ENCODE measurements at places on chromosomes 7 and 10.

DNA sequence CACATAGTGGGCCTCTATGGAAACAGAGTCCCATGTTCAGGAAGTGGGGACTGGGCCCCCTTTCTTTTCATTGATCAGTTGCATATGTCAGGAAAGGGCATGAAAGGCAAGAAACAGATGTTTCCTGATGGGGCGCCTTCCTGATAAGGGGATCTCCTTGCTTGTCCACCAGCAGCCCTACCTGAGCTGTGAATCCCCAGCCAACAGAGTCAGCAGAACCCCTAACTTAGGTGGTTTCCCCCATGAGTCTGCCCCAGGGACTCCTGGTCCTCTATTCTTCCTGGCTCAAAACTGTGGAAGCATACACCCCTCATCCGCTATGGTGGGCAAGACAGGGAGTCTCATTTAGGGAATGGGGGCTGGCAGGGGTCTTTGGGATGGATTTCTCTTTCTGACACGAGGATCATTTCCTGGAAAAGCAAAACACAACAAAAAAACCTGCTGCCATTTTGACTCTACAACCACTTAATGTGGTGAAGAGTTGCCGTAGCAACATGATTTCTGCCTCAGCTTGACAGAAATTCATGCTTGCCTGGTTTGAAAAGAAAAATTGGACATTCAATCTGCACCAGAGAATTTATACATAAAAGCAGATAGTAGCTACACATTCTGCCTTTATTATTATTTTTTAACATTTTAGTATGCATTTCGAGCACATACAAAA lies 119.8 kb downstream of the SPAG6 start:
- no peak for DNase-seq

DNA sequence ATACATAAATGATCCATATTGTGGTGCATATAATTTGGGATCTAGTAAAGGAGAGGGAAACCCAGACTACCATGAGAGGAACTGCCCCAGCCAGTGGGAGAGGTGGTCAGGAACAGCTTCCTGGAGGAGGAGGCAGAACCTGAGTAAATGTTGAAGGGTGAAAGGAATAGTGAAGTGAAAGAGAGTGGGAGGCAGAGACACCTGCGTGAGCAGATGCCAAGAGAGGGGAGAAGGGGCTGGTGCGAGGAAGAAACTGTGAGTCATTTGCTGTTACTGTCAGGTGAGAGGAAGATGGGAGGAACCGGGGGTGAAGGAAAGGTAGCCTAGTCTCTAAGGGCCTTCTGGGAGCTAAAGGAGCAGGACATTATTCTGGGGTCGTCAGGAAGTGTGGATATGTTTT lies 294.8 kb downstream of the GRID1 start:
- DNase-seq = no peak

GRCh38 chr7:71543396-71543795 lies 411.5 kb downstream of the GALNT17 start:
- DNase-seq = no peak

GRCh38 chr10:127262606-127263005 lies 66.2 kb upstream of the INSYN2A start:
- no peak for DNase-seq

- DNase-seq = peak; percentile 74
Measured at GRCh38 chr10:72370201-72370722, 15.5 kb upstream of the DNAJB12 start.

GRCh38 chr10:71357792-71358265 lies 38.8 kb downstream of the SLC29A3 start:
- DNase-seq = no peak

GRCh38 chr10:16442914-16443313 lies 6.1 kb downstream of the PTER start:
- DNase-seq = no peak

GRCh38 chr10:37495415-37495814 lies 362.0 kb downstream of the ZNF248 start:
- DNase-seq = no peak

GRCh38 chr10:17134737-17135260 lies 5.2 kb upstream of the CUBN start:
- no peak for DNase-seq

GRCh38 chr10:80532571-80532970 lies 5.1 kb upstream of the SH2D4B start:
- no peak for DNase-seq

DNA sequence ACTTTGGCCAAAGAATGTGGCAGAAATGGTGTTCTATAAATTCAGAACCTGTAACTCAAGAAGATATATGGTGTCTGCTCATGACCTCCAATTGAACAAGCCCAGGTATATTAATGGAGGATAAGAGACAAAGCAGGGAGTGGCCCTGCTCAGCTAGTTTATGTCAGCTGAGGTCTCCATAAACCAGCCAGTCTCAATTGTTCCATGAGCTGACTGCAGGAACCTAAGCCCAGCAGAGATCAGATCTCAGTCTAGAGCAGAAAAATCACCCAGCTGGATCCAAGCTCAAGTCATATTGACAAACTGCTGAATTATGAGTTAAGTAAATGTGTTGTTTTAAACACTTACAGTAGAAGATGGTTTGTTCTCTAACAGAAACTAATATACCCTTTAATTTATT lies 105.5 kb upstream of the SGCE start:
- no peak for DNase-seq

DNA sequence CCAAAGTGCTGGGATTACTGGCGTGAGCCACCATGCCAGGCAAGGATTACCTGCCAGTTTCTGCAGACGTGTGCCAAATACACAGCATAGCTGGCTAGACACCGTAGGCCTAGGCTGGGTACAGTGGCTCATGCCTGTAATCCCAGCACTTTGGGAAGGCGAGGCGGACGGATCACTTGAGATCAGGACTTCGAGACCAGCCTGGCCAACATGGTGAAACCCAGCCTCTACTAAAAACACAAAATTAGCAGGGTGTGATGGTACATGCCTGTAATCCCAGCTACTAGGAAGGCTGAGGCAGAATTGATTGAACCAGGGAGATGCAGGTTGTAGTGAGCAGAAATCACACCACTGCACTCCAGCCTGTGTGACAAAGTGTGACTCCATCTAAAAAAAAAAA lies 868 bp downstream of the RFC2 start:
- no peak for DNase-seq

GRCh38 chr10:70302292-70302691 lies 18.5 kb upstream of the NPFFR1 start:
- no peak for DNase-seq

- no peak for DNase-seq
Measured at GRCh38 chr7:1254281-1255079, 21.8 kb downstream of the UNCX start.

DNA sequence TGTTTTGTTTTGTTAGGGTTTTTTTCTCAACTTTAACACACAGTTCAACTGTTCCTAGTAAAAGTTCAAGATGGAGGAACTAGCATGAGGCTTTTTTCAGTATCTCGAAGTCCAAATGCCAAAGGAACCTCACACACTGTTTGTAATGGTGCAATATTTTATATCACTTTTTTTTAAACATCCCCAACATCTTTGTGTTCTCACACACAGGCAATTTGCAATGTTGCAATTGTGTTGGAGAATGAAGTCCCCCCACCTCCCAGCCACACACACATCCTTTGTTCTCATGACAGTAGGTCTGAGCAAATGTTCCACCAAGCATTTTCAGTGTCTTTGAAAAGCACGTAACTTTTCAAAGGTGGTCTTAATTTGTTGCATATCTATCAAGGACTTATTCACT lies 120.9 kb downstream of the TWIST1 start:
- no peak for DNase-seq

GRCh38 chr10:9018195-9019173 lies 964.0 kb downstream of the GATA3 start:
- DNase-seq = peak; percentile 33

DNA sequence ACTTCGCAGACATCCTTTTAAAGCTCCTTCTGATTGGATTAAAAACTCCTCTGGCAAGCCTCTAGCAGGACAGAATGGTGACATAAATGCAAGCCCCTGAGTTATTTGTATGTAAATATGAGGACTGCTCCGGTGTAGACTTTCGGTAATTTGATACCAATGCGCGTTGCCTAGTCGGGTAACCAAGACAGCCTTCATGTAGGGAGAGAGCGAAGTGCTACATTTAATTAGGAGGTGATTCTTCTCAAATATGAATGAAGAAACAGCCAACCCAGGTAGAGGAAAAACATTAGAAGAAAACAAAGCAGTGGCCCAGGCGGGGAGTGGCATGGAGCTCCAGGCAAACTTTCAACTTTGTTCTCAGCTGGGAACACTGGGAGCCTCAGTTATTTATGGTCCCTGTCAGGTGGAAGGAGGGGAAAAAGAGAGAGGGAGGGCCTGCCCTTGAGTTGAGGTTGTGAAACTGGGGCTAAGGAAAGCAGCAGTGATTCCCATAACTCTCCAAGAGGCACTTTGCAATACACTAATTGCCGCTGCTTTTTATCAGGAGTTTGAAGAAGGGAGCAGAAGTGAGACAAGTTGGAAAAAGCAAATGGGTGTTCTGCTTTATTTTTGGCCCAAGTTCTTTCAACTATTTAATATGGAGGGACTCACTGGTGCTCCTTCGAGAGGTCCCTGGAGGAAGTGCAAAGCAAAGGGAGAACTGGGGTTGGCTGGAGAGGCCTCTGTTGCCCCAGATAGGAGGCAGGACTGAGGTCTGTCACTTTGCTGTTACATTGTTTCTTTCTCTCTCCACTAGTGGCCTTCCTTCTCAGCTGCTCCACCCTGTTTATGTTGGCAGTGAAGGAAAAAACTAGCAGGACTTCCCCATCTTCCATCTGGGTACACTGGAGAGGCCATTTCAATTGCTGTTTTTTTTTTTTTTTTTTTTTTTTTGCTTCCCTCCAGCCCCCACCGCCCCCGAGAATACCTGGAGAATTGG lies 234.6 kb upstream of the CCDC6 start:
- no peak for DNase-seq

- no peak for DNase-seq
Measured at GRCh38 chr10:94174838-94175237, 181.1 kb downstream of the PLCE1 start.

DNA sequence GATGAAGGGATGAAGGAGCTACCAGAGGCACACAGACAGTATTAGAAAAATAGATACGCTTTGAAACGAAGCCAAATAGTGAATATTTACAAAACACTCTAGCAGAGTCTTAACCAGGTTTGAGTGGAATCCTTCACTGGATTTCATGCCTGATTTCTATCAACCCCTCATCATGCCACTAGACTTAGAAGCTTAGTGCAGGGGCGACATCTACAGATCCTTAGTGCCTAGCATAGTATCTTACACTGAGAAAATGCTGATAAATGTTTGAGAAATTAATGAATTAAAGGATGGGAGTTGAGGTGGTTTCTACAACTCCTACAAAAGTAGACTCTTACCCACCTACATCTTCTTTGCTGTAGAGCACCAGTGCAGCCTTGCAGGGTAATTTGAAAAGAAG lies 54.7 kb upstream of the CCNJ start:
- DNase-seq = no peak

GRCh38 chr10:111836571-111836970 lies 347.0 kb downstream of the GPAM start:
- DNase-seq = no peak

GRCh38 chr10:64503429-64503828 lies 982.2 kb downstream of the REEP3 start:
- DNase-seq = no peak

DNA sequence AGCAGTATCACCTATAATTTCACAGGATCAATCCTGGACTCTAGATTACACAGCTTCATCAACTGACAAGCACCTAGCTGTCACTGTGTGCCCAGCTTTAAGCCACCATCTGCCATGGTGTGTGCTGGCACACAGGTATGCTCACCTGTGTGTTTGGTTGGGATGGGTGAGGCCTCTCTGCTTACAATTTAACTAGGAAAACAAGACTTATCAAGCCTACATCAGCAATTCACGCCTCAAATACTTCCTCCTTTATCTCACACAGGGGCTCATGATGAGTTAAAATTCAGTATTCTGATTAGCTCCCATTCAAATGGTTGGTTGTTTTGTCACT lies 608.2 kb downstream of the PARD3 start:
- no peak for DNase-seq

DNA sequence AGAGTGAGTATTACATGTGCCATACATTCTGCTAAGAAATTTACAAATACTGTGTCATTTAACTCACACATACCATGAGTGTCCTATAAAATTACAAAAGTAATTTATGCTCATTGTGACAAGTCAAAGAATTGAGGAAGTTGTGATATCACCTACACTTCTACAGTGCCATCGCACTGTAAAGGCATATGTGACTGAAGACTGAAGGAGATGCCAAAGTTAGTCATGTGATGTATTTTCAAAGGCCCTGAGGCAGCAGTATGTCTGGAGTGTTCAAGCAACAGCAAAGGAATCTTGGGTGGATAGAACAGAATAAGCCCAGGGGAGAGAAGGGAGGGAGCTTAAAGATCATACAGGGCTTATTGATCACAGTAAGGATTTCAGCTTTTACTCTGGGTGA lies 176.8 kb downstream of the WNT2 start:
- DNase-seq = no peak

DNA sequence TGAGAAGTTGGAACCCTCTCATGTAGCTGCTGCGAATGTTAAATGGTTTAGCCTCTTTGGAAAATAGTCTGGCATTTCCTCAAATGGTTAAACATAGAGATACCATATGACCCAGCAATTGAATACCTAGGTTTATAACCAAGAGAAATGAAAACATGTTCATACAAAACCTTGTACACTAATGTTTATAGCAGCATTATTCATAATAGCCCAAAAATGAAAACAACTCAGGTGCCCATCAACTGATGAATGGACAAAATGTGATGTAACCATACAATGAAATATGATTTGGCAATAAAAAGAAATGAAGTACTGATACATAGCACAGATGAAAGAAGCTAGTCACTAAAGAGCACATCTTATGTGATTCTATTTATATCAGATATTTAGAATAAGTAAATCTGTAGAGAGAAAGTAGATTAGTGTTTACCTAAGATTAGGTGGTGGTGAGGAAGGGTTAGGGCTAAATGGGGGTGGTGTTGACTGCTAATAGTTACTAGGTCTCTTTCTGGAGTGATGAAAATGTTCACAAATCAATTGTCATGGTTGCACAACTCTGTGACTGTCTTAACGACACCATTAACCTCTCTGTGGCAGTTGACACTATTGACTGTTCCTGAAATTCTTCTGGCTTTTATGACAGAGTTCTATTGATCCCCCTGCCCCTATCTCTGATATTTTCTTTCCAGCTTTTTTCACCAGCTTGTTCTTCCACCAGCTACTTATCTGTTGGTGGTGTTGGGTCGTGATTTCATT lies 35.2 kb downstream of the VCL start:
- DNase-seq = no peak

- no peak for DNase-seq
Measured at GRCh38 chr7:100007887-100008286, 7.5 kb upstream of the ZKSCAN1 start.

- peak; percentile 48 for DNase-seq
Measured at GRCh38 chr7:152313831-152314604, 121.8 kb downstream of the KMT2C start.
